Liver (tissue), 10 donors: ENCODE measurements at places on chromosomes 1 and 21.

DNA sequence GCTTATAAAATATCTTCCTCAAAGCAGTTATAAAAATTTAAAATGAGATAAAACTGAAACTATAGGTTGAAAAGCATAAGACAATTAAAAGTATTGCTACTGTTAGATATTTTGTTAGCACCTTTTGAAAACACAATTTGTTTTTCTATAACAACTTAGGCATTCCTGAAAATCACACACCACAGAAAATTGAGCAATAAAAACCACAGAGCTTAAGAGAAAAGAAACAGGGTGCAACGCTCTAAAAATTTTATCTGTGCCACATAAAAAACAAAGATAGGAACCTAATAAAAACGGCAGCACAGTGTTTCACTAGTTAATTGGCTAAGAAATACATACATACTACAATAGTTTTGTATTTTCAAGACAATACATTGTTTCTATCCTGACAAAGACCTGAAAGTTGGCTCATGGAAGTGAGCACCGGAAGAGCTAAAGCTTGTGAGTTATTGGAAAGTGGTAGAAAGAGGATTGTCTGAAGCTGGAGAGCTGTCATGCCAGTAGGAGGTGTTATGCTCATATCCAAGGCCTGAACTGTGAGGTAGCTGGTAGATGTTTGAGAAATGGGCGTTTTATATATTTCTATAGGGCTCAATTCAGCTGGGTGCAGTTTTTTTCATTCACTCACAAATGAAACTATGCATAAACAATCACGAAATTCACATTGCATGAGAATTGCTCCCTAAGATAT, 45.8 kb downstream of the RGS7 start:
- no peak for DNase-seq

DNA sequence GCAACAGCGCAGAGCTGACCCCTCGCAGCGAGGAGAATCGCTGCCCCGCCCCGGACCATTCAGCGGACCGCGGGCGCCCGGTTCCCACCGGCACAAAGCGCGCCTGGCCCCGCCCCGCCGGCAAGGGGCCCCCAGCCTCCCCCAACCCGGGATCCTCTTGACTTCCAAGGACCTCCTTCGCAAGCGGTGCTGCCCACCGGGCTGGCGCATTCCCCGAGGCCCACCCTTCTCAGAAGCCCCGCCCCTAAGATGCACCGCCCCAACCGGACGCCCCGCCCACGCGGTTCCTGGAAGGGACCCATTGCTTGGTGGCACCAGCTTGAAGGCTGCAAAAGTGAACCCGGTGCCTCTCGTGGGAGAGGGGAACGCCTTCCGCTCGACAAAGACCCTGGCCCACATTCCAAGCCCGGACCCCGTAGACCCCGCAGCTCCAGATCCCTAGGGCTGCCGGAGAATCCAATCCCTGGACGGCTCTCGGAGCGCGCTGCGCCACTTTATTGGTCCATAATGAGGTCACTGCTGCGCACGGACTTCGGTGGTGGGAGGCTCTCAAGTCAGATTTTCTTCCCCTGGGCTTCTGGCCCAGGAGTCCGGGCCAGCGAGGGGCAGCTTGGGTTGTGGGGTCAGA, 2.0 kb downstream of the HES3 start:
- DNase-seq: peak; percentile 69

DNA sequence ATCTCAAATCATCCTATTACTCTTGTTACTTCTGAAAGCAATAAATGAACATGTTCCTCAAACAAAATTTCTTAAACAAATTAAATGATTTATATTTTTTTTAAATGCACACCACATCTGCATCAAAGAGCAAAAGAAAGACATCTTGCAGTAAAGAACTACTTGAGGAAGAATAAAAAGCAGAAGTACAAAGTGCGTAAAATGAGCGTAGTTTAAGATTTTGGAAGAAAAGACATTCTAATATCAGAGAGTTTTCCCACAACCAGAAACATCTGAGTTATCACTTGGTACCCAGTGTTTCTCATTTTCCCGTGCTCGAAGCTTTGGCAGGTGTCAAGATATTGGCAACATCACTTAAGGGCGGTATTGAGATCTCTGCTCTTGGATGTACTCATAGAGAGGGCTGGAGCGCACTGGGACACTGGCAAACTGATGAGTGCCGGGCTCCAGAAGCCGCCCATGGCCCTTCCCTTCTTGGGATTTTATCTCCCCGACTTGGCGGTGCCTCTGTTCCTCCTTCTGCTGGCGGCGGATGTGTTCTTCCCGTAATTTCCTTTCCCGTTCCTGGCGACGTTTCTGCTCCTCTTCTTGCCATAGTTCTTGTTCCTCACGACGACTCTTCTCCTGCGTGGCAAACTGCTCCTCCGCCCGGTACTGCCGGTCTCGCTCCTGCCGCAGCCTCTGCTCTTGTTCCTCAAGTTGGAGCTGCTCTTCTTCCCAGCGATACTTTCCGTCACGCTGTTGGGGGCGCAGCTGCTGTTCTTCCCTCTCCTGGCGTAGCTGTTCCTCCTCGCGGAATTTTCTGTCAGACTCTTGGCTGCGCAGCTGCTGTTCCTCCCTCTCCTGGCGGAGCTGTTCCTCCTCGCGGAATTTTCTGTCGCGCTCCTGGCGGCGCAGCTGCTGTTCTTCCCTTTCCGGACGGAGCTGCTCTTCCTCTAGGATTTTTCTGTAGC, 7.9 kb downstream of the TCHH start:
- DNase-seq: no peak

- no peak for DNase-seq
Observed at GRCh38 chr1:55362558-55362957, 147.4 kb upstream of the USP24 start.

DNA sequence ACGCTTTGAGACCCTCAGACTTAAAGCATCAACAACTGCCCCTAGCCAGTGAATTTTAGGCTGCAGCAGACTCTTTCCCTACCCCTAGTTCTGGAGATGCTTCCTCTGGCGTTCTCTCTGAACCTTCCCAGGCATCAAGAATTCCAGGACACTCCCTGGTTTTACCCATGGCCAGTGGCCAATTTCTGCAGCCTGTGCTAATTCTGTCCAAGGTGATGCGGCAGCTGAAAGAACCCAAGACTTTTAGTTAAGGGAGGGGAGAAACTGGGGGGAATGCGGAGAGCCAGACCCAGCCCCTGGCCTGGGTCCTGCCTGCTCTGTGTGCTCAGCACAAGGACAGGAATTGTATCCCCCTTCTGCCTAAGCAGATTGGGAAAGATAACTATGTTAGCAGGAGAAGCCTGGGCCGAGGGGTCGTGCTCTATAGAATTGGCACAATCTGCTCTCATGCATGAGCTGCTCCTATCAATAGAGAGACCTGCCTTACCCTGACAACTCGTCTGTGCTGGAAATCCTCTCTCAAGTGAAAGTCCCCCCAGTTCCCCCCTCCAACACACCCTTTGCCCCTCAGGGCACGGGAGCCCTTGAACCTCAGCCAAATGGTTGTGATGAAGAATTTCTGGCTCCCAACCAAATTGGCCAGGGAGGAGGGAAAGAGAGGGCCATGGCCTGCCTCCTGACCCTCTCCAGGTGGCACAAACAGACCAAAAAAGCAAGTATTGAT, 5.4 kb upstream of the GJA8 start:
- peak; percentile 44 for DNase-seq

DNA sequence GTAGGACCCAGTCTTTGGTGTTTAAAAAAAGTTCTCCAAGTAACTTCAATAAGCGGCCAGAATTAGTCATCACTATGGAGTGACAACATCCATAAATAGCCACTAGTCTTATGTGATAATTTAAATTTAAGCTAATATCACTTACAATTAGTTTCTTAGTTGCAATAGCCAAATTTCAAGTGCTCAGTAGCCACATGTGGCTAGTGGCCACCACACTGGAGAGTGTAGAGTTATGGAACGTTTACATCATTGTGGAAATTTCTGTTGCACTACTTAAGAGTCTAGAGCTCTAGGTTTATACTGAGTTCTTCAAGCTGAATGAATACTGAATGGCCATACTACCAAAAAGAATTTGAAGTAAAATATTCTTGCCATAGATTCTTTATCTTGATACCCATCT, 121.1 kb downstream of the RUNX1 start:
- no peak for DNase-seq
